Stimulated activated CD4-positive, alpha-beta T cell treated with anti-CD3 and anti-CD28 coated beads, Interleukin-1b, Interleukin-23, amount 100 ng/mL, for 1 hour (primary cell): ENCODE measurements at places on chromosomes 6 and 20.

DNA sequence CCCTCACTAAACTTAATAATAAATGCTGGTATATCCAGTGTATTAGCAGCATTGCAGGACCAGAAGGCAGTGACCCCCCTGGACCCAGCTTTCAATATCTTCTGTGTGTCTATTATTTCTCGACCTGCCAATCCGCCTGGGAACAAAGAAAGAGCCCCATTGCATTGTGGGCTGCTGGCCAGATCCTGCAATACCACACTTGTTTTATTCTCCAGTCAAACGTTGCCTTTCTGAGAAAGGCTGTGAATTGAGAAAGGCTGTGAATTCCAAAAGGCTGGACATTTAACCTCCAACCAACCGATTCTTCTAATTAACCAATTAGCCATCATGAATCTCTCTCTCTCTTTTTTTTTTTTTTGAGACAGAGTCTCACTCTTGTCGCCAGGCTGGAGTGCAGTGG is 1.5 kb upstream of the MTO1 start:
- DNase-seq, result no peak

DNA sequence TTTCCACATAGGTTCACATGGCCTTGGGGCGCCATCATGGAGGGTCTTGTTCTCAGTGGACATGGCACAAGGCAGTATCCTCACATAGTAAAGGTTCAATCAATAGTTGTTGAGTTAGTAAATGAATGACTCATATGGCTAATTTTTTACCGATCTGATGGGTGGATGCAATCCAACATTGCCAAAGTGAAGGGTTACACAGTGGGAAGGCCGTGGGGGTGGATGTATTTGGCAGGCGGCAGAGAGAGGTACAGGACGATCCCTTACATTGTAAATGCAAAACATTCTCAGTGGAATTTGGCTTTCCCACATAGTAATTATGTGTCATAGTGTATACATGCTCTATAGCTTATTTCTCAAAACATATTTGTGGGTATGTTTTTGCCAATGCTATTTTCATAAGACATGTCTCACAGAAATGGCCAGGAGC is 21.0 kb upstream of the PDE7B start:
- DNase-seq, result no peak

GRCh38 chr20:15567219-15567618 is 1006.0 kb downstream of the KIF16B start:
- no peak for DNase-seq

- DNase-seq, result no peak
Observed at GRCh38 chr6:31888276-31889258, 8.9 kb downstream of the EHMT2 start.

GRCh38 chr6:4322846-4323309 is 187.5 kb upstream of the ECI2 start:
- DNase-seq, result no peak

DNA sequence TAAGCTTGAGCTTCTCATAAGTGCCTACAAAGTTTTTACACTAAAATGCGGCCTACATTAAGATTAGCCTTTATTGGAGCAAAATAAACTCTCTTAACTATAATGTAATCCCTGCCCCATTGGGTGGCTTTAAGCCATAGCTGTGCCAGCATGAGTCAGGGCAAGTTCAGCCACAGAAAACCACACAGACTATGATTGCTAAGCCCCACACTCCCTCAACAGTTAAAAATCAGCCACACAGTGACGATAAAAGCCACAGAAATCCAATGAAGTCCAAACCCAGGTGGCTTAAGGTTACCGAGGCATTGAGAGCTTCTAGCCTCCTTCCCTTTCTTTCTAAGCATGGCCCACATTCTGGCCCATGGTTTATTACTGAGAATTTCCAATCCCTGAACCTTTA is 61.6 kb downstream of the GRM1 start:
- no peak for DNase-seq

- DNase-seq, result no peak
Observed at GRCh38 chr6:42471142-42471541, 19.4 kb upstream of the TRERF1 start.

GRCh38 chr6:131172222-131172621 is 37.0 kb downstream of the AKAP7 start:
- DNase-seq, result no peak

GRCh38 chr6:152571089-152571488 is 66.1 kb downstream of the SYNE1 start:
- DNase-seq, result no peak

DNA sequence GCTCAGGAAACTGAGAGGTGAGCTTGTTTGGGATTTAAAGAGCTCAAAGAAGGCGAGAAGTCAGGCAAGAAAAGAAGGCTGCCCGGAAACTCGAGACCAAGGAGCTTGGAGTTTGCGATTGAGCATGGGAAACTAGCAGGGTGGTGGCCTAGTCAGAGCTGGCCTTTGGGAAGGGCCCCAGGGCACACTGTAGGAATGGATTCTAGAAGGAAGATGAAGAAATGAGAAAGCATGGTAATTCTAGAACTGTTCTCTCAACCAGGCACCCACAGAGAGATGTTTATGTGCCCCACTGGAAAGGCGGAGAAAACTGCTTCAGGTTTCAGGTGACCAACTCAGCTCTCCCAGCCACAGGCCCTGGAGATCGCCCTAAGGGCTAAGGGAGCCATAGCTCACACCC is 126.2 kb downstream of the FOXO3 start:
- no peak for DNase-seq

GRCh38 chr6:144248476-144249301 is 36.4 kb upstream of the UTRN start:
- DNase-seq, result no peak

- DNase-seq, result no peak
Observed at GRCh38 chr6:90465686-90466085, 121.2 kb downstream of the MAP3K7 start.

DNA sequence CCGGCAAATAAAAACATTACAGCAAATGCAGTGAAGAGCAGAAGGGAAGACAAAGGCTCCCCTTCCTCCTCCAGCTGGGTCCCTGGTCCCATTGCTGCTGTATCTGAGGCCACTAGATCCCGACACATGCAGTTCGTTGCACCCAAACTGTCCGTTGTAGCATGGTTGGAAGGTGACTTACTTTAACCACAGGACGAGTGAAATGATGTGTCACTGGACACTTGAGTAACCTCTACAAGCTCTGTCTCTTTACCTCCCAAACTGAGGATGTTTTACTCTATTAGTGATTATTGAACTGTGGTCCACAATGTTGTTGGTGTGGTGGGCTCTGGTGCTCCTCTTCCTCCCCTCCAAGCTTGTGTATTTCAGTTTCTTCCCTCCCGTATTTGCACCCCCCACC is 46.2 kb upstream of the ARMH2 start:
- no peak for DNase-seq

DNA sequence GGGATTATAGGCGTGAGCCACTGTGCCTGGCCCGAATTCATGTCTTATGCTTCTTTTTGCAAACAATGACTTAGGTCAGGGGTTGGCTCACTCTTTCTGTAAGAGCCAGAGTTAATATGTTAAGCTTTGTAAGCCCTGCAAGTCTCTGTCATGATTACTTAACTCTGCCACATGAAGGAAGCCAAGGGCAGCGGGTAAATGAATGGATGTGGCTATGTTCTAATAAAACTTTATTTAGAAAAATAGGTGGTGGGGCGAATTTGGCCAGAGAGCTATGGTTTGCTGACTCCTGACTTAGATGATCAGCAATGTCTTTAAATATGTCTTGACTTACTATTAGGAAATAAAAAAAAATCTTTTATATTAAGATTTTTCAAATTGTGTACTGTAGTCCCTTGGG is 114.9 kb upstream of the ZFP64 start:
- DNase-seq, result no peak

DNA sequence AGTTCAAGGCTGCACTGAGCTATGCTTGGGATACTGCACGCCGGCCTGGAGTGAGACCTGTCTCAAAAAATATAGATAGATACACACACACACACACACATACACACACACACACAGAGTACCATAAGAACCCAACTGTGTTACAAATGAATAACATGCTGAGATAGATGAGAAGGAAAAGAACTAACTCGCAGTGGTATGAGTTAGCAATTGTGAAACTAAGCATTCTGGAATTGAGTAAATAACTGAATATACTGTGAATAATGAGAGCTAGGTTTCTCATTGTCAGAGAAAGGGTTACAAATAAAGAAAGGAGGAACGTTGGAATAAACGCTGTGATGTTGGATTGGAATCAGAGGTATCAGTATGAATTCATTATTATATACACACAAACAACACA is 14.6 kb upstream of the FAXC start:
- DNase-seq, result no peak

DNA sequence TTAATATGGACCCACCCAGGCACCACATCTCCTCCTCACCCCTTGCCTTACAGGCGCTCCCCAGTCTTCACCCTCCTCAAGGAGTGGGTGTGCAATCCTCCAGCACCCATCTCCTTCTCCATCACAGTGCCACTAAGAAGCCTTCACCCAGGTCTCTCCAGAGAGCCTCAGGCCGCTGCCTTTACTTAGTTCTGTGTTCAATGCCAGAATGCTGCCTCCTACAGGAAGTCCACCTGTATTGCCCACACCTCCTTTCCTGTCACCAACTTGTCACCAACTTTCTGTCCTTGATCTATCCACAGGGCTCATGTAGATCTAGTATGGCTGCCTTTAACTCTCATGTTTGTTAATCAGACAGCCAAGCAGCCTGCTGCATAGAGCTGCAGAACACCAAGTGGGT is 586 bp upstream of the LST1 start:
- no peak for DNase-seq

DNA sequence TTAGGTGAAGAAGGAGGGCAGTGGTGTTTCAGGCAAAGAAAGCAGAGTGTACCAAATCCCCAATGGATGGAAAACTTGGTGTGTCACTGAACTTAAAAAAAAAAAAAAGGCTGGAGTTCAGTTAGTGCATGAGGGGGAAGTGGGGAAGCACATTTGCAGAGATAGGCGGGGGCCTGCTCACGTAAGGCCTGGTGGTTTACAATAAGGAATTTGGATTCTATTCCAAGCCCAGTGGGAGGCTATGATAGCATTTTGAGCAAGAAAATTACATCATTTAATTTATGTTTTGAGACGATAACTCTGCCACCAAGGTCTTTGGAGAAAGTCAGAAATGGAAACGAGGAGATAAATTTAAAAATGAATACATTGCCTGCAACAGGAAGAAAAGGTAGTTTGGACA is 225.5 kb downstream of the EYA4 start:
- DNase-seq, result no peak

GRCh38 chr6:9399916-9400315 is 964.6 kb upstream of the SLC35B3 start:
- no peak for DNase-seq

DNA sequence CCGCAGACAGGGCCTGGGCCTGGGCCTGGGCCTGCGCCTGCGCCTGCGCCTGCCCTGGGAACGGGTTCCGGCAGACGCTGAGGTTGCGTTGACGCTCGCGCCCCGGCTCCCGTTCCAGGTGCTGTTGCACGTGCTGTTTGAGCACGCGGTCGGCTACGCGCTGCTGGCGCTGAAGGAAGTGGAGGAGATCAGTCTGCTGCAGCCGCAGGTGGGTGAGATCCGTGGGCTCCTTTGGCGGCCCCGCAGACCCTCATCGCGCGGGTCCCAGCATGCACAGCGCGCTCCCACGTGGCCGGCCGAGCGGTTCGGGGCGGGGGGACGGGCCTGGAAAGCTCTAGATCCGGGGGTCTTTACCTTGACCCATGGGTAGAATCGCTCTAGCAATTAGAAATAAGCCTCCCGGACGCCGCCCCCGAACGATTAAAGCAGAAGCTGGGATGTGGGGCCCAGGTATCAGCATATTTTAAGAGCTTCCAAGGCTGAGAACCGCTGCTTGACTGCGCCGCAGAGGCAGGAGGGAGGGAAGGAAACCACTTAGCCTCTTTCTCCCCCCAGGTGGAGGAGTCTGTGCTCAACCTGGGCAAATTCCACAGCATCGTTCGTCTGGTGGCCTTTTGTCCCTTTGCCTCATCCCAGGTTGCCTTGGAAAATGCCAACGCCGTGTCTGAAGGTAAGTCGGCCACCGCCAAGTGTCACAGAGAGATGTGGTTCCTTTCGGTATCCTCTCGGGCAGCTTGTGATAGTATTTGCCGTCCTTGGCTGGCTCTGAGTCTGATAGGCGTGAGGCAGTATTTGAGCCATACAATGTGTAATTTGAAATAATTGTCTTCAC is 508 bp downstream of the NOP56 start:
- no peak for DNase-seq

GRCh38 chr6:154127657-154128056 is 88.6 kb downstream of the OPRM1 start:
- no peak for DNase-seq

DNA sequence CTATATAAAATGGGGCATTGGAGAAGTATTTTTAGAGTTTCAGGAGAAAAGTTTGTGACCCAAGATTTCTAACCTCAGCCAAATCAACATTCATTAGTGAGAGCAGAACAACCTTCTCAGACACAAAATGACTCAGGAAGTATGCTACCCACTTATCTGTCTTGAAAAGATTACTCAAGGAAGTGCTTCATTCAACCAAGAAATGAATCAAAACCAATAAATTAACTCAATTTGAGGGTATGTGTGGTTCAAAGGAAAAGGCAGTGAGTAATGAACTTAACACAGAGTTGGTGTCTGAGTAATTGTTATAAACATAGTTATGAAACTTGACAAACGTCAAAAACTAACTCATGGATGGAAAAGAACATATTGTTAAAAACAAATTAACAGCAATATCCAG is 227.6 kb downstream of the HAO1 start:
- DNase-seq, result no peak

DNA sequence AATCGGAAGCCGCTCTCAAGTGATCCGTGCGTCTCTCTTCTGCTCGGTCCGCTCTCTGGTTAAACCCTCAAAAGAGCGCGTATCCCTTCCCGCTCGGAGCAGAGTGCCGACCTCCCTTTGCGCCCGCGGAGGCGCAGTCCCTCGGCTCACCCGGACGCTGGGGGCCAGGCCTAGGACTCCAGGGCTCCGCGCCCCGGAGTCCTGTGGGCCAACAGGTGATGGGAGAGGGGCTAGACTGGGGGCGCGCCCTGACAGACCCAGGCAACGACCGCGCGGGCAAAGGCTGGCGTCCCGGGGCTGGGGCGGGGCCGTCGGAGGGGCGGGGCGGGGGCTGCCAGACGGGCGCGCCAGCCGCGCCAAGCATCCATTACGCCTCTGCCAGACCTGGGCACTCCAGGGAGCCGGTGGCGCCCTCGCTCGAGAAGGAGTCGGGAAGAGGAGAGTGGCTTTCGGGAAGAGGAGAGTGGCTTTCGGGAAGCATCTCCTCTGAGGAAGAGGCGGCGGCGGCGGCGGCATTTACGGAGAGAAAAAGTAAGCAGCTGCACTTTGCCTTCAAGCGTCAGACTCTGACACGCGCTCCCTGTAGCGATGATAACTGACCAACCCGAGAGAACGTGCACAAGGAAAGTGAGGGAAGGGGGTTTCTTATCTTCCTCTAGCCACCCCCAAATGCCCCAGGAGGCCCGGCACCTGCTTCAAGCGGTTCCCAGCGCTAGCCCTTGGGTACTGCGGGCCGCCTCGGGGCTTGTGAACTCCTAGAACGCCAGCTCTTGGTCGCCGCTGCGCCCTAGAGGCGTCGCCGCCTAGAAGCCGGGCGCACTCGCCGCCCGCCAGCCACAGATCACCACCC is 2.6 kb downstream of the EPHA7 start:
- DNase-seq, result no peak
